Stimulated activated CD4-positive, alpha-beta T cell treated with anti-CD3 and anti-CD28 coated beads, TNF-alpha, amount 100 ng/mL, for 4 hours (primary cell): ENCODE measurements at places on chromosomes 5 and 9.

DNA sequence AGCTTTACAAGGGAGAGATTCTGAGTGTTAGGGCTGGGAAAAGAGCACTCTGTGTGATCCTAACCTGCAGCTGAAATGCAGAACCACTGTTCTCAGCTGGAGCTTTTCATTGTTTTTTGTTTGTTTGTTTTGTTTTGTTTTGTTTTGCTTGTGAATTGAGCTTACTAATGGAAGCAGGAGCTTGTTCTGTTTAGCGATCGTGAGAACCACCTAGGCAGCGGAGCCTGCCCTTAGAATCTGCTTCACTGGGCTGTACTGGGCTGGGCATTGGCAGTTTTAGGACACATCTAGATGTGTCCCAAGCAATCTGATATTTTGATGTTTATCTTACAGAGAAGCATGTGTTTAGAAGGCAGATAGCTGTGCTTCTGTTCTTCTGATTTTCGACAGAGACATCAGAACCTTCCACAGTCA is 14.3 kb downstream of the SYK start:
- no peak for DNase-seq

- no peak for DNase-seq
Observed at GRCh38 chr5:30287890-30288289, 905.6 kb upstream of the CDH6 start.

- DNase-seq = no peak
Observed at GRCh38 chr9:74117731-74118130, 379.4 kb upstream of the RORB start.

DNA sequence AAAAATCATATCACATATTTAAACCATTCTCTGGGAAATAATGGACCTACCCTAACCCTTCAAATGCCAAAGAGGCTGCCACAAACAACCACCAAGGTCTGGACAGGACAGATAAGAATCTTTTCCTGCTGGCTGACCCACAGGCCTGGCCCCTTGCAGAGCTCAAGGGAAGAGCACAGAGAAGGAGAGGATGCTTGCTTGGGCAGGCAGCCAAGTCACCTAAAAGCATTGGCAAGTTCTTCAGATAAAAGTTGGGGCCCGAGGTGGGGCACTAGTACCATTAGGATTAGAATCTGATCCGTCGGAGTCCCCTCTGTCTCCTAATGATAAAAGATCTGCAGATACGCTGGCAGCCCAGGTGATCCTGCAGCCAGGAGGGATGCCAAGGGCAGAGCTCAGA is 176.6 kb downstream of the GABBR2 start:
- no peak for DNase-seq

DNA sequence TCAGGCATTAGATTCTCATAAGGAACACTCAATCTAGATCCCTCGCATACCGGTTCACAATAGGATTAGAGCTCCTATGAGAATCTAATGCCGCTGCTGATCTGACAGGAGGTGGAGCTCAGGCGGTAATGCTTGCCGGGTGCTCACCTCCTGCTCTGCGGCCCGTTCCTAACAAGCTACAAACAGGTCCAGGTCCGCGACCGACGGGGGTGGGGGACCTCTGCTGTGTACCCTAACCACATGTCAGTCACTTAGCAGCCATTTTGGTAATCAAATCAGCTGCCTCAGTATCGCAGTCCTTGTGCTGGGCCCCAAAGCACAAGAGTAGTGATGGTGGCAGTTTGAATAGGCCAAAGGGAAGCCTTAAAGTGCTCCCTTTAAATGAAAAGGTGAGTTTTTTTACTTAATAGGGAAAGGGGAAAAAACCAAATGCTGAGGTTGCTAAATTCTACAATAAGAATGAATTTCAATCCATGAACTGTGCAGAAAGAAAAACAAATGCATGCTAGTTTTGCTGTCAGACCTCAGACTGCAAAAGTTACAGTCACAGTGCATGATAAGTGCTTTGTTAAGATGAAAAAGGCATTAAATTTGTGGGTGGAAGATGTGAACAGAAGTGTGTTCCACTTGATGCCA is 67.0 kb upstream of the TNPO1 start:
- no peak for DNase-seq

- DNase-seq = no peak
Observed at GRCh38 chr5:121108725-121109124, 644.6 kb downstream of the PRR16 start.

DNA sequence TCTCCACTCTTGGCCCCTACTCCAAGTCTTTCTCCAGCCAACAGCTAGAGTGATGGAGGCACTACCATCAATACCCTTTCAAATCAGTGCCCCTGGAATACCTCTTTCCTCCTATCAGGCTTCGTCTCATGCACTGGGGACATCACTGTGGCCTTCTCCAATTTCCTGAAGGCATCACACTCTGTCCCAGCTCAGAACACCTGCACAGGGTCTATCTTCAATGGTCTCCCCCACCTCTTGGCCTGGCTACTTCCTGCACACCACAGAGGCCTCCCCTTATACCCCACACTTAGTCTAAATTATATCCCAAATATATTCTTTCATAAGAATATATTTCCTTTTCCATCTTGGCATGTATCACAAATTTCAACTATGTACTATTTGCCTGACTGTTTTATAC is 34.5 kb downstream of the ECPAS start:
- DNase-seq = no peak

DNA sequence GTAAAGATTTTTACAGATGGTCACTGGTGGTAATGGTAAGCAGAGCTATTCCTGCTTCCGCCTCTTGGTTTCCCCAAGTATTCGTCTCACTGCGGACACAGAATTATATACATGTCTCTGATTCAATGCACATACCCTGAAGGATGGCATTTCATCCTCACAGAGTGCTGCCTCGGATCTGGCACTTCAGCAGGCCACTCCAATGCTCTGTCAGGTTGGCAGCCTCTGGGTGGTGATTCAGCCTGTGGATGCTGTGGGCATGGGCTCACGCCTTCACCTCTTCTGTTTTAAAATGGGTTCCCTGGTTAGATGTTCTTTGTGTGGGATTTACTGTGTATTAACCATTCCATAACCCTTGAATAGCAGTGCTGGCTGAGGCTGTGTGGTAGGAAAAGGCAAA is 182.6 kb upstream of the ZNF608 start:
- DNase-seq = no peak

DNA sequence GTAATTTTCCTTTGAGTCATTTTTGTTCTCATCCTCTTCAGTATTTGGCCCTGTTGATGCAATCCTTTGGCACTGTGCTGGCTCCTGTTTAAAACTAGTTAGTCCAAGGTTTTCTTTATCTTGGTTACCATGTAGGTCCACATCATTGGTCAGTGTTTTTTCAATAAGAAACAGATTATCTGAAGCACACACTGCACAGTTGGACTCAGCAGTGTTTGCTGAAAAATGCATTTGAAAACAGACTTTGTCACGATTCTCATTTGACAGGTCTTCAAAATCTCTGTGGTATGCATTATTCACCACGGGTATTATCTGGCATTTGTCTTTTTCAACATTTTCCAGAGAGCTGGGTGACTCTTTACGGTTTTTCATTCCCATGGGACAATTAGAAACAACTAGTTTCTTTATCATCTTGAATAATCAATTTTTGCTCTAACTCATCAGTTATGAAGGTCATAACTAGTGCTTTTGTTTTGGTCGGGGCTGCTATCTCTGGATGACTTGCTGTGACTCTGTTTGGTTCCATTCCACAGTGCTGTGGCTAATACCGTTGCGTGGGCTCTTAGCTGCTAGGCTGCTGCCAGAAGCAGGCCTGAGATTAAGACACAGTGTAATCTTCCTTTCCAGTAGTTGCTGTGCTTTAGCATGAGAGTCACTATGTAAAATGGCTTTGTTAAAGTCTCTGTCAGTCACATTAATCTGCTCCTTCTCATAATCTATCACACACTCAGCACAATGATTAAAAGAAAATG is 36.2 kb downstream of the NUDT12 start:
- no peak for DNase-seq

- DNase-seq = peak; percentile 65
Observed at GRCh38 chr9:133709015-133709611, 29.0 kb downstream of the SARDH start.

DNA sequence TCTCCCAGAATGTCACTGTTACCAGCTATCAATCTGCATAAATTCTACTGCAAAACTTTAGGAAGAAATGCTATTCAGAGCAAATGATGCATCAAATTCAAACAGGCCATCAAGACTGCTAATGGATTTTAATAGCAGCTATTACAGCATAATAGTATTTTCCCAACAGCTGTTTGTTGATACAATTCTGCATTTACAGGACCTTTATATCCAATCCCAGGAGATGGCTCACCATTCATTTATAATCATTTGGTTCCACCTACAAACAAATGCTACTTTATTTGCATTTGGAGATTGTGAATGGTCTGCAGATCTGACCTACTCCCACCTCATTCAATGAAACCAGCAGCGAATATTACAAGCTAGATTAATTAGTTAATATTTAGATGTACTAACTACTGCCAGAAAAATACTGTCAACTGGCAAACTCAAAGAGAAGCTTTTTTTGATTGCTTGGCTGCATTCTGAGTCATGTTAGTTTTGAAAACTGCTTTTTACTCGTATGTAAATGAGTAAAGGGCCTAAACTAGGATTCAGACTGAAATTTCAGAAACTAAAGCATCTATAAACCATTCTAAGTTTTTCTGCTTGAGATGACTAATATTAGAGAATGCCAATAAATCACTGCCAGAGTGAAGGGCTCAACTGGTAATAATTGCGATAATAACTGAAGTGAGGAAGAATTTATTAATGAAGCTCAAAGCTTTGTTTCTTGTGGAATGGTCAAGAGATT is 7.1 kb upstream of the PCA3 start:
- DNase-seq = no peak

- no peak for DNase-seq
Observed at GRCh38 chr9:70590315-70590677, 175.8 kb upstream of the KLF9 start.

GRCh38 chr5:14753947-14754346 is 89.4 kb downstream of the OTULIN start:
- DNase-seq = no peak

- no peak for DNase-seq
Observed at GRCh38 chr5:39526914-39527477, 102.2 kb upstream of the DAB2 start.

DNA sequence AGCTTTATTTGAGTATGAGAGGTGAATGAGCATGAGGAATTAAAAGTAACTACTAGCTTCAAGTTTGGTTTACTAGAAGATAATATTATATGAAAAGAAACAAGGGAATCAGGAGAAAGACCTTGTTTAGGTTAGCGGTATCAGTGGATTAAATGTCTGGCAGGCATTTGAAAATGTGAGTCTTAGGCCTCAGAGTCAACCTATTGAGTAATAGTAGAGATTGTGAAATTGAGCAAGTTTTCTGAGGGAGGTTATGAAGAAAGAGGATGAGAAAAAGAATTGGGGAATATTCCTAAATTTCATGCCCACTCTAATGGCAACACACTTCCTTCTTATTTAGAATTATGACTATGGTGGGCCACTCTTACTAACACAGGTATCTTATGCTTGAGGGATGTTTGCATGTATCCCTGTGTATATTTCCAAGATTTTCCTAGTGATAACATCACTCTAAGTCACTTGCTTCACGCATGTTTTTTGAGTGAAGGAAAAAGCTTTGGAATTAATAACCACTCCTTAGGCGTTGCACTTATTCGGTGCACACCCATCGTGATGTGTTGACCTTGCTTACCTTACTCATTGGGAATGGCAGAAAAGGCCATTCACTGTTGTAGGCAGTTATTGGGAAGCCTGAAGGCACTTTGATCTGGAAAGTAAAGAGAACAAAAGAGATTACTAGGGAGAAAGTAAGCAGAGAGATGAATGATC is 8.2 kb upstream of the ELL2 start:
- DNase-seq = no peak

- no peak for DNase-seq
Observed at GRCh38 chr5:9196403-9197227, 349.3 kb downstream of the SEMA5A start.

DNA sequence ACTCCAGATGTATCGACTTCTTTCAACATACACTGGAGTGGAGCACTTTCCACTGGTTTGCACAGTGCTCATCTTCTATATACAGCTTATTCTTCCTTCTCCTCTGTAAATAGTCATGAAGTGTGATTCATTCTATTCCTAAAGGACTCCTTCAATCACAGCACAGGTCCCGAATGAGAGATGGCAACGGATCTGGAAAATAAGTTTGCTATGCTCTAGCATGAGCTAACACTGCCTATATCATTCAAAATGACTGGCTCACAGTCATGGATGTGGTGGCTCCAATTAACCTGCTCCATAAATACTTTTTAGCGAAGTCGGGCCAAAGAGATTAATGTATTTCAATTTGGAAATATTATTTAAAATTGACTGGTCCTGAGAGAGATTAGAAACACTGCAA is 272.1 kb upstream of the CDH6 start:
- no peak for DNase-seq

GRCh38 chr5:149610589-149611255 is 29.4 kb downstream of the ARHGEF37 start:
- DNase-seq = no peak

DNA sequence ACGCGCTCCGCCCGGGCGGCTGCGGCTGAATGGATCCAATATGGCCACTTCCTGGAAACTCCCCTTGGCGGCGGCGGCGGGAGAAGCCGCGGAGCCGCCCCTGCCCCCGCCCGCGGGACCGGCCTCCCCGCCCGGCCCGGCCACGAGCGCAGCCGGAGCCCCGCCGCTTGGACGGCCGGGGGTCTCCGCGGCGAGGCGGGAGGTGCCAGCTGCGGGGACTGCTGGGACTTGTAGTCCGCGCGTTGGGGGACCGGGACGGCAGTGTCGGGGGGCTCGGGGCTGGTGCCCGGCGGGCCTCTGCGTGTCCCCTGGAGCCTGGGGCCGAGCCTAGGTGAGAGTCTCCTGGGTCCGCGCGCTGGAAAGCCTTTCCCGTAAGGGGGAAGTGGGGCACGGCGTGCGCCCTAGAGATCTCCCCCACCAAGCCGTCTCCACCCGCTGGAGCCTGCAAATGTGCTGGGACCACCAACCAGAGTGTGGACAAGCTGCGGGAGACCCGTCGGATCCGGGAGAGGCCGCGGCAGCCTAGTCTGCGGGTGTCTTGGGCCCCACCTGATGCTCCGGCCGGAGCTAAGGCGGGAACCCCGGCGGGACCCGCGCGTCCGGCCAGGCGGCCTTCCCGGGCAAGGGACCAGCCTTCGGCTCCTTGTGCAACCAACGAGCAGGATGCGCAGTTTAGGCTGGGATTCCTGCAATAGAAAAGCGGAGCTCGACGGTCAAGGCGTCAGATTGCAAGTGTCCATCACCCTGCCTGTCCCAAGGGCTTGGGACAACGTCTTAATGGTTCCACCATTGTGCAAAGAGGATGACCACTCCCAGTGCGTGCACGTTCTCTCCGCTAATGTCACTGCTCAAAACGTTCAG is at the start of gene SEPTIN8:
SEPTIN8 (minus strand) TSS at position 31 of the 861 bp plus-strand sequence. CDS start 102 bp downstream, outside the sequence.
- DNase-seq = no peak

DNA sequence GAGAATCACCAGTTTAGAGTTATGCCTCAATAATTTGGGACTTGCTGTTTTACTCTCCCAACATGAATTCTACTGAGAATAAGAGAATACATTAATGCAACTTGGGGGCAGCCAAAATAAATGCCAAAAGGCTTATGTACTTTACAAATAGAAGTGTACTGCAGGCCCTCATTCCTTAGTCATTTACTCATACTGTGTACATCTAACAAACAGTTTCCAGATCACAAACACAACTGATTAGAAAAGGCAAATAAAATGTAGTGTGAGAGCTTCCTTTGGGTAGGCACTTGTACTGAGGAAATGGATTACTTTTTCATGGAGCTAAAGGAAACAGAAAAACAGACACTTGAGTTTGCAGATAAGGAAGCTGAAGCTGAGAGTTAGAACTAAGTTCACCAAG is 12.6 kb downstream of the ANKDD1B start:
- no peak for DNase-seq

- no peak for DNase-seq
Observed at GRCh38 chr9:130117376-130117775, 54.8 kb upstream of the NCS1 start.
